ENCODE measurements at places on chromosomes 3 and 15. TPM values are rescaled to one million over a fixed set of nuclear protein-coding genes. Genes with fewer than 3 reads are reported as not detected.

Gene ADAMTS7
- 2.3 TPM for total RNA-seq

DNA sequence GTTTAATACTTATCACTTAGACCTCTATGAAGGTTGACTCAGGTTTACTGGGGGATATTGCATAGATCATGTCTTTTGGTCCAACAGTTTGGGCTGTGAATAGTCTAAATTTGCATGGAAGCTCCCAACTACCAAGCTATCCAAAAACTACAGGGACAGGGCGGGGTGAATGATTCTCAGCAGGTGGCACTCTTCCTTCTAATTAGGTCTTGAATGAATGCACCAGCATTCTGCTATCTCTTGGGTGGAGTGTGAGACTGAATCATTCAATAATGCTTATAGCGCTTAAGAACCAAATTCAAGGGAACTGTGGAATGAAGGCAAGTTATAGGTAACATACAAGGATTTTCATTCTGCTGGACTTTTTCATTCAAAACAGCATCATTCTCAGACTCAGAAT lies 346.3 kb downstream of the TIGIT start:
- no peak for DNase-seq
- no peaks in the 10 kb centered on the region for H3K4me1 ChIP-seq
- H3K27ac ChIP-seq, result no peak overlapping the region

- no peaks in the 10 kb centered on the region for H3K36me3 ChIP-seq
- no peak overlapping the region for H3K27ac ChIP-seq
- H3K27me3 ChIP-seq, result no peaks in the 10 kb centered on the region
- H3K4me3 ChIP-seq, result no peak overlapping the region
- H3K4me1 ChIP-seq, result no peaks in the 10 kb centered on the region
Observed at GRCh38 chr3:64627471-64628321, 60.1 kb downstream of the ADAMTS9 start.

GRCh38 chr3:162134571-162134970 lies 638.0 kb downstream of the OTOL1 start:
- H3K27ac ChIP-seq, result no peak overlapping the region
- no peak overlapping the region for H3K4me3 ChIP-seq
- H3K36me3 ChIP-seq, result no peaks in the 10 kb centered on the region
- no peak for DNase-seq

GRCh38 chr3:60603860-60604259 lies 647.4 kb downstream of the FHIT start:
- H3K36me3 ChIP-seq, result no peaks in the 10 kb centered on the region
- H3K27ac ChIP-seq, result no peak overlapping the region
- no peaks in the 10 kb centered on the region for H3K27me3 ChIP-seq
- no peaks in the 10 kb centered on the region for H3K4me1 ChIP-seq
- DNase-seq, result no peak

DNA sequence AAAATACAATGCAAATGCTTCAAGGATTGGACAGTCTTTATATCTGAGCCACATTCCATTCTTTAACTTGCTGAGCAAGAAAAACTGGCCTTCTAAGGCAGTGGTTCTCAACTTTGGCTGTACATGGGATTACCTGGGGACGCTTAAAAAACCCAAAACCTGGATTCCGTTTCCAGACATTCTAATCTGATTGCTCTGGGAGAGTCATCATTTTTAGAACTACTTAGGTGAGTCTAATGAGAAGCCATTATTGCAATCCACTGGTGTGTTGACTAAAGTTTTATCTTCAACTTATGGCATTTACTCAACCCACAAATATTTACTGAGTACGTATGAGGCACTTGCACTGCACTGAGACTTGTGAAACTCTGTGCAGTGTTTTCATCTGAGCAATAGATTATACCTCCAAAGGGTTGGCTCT lies 195.7 kb upstream of the ATP11B start:
- no peaks in the 10 kb centered on the region for H3K4me1 ChIP-seq
- no peak overlapping the region for H3K4me3 ChIP-seq
- DNase-seq, result no peak
- H3K36me3 ChIP-seq, result no peaks in the 10 kb centered on the region
- H3K27ac ChIP-seq, result no peak overlapping the region
- no peaks in the 10 kb centered on the region for H3K27me3 ChIP-seq

DNA sequence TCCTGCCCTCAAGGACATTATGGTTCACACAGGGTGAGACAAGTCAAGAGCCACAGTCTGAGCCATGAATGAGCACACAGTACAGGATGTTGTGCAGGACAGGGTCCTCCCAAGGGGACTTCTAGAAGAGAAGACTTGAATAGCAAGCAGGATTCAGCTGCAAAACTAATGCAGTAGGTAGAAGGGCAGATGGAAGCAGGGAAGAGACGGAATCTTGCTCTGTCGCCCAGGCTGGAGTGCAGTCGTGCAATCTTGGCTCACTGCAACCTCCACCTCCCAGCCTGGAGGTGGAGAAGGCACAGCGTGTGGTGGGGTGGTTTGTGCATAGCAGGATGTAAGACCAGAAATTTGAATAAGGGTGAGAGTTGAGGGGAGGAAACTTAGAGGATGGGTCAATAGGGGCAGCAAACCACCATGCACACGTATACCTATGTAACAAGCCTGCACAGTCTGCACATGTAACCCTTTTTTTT lies 8.0 kb downstream of the BCL2L10 start:
- H3K4me3 ChIP-seq, result no peak overlapping the region
- H3K27ac ChIP-seq, result no peak overlapping the region
- H3K36me3 ChIP-seq, result no peaks in the 10 kb centered on the region
- no peak for DNase-seq

- H3K4me1 ChIP-seq, result peaks cover 12% of the 10 kb centered on the region
- peak overlapping the region; percentile 69 for H3K4me3 ChIP-seq
- no peak overlapping the region for H3K27ac ChIP-seq
- peaks cover 15% of the 10 kb centered on the region for H3K27me3 ChIP-seq
- no peaks in the 10 kb centered on the region for H3K36me3 ChIP-seq
- DNase-seq, result no peak
Observed at GRCh38 chr15:69414701-69415167, 585 bp downstream of the KIF23 start.

- H3K4me1 ChIP-seq, result no peaks in the 10 kb centered on the region
- H3K27me3 ChIP-seq, result no peaks in the 10 kb centered on the region
- H3K4me3 ChIP-seq, result no peak overlapping the region
- no peak overlapping the region for H3K27ac ChIP-seq
Observed at GRCh38 chr3:33186524-33187367, 31.9 kb downstream of the SUSD5 start.

GRCh38 chr3:22659651-22660475 lies 543.3 kb upstream of the UBE2E2 start:
- no peak for DNase-seq
- H3K36me3 ChIP-seq, result no peaks in the 10 kb centered on the region

DNA sequence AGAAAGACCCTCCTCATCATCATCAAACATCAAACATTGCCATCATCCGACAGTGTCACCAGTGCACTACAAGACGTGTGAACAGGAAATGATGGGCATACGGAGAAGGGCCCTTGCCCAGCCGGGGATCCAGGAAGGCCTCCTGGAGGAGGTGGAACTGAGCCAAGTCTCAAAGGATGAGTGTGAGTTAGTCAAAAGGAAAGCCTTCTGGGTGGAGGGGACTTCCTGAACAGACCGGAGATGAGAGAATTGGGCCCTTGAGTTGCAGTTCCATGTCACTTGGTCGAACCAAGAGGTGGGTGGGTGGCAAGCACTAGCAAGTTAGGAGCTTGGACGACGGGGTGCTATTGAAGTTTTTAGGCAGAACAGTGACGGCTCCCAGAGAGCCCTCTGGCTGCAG lies 8.5 kb downstream of the SEMA4B start:
- H3K36me3 ChIP-seq, result peaks cover 16% of the 10 kb centered on the region
- no peak for DNase-seq
- no peak overlapping the region for H3K27ac ChIP-seq
- no peak overlapping the region for H3K4me3 ChIP-seq
- no peaks in the 10 kb centered on the region for H3K27me3 ChIP-seq
- H3K4me1 ChIP-seq, result peaks cover 26% of the 10 kb centered on the region
